ENCODE measurements at places on chromosomes 5 and 9.
A peak's percentile ranks its signal among the peaks of the same experiment; 100 is the strongest.

- DNase-seq, result no peak
Observed at GRCh38 chr5:31359839-31360238, 166.4 kb downstream of the CDH6 start.

DNA sequence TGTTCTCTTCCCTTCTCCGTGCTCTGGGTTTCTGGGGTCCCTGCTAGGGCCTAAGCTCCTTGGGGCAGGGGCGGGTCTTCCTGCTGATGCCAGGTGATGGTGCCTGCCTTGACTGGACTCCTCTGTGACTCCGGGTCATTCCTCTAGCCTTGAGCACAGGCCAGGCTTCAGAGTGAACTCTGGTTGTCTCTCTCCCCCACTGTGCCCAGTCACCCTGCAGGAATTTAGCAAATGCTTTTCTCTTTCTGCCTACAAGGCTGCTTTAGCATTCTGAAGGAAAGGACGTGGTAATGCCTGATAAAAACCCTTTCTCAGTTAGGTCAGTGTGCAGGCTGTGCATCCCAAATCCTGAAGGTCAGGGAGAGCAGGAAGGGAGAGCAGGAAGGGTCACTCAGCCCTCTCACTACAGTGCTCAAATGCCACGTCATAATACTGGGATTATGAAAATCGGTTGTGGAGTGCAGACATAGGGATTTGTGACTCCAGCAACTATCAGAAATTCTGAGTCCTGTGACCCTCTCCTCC lies 2.7 kb downstream of the CXCL14 start:
- DNase-seq, result no peak

DNA sequence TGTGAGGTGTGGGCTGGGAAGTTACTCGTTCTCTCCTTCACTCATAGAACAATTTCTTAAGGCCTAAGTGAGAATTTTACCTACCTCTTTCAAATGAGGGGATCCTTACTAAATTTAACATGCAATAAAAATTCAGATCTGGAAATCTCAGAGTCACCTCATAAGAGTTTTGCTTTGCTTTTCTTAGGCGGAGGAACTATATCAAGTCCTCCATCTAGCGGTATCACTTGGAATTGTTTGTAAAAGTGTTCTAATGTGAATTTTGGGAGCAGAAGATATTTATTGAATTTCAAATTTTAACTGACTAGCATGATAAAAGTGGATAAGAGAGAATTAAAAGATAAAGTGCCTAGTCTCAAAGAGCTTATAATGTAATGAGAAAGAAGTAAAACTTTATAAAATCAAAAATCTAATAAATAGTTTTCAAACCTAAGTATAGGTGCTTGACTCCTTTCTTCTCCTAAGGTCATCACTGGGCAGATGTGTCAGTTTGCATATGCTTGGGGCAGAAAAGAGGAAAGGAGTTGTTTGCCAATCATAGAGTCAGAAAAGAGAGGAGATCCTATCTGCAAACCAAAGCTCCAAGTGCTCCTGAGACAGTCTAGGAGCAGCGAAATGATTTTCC lies 145.7 kb upstream of the DAB2 start:
- peak; percentile 62 for DNase-seq

- DNase-seq, result no peak
Observed at GRCh38 chr9:129137292-129138143, 26.3 kb downstream of the PTPA start.

- DNase-seq, result no peak
Observed at GRCh38 chr9:124122321-124122720, 110.8 kb downstream of the LHX2 start.

DNA sequence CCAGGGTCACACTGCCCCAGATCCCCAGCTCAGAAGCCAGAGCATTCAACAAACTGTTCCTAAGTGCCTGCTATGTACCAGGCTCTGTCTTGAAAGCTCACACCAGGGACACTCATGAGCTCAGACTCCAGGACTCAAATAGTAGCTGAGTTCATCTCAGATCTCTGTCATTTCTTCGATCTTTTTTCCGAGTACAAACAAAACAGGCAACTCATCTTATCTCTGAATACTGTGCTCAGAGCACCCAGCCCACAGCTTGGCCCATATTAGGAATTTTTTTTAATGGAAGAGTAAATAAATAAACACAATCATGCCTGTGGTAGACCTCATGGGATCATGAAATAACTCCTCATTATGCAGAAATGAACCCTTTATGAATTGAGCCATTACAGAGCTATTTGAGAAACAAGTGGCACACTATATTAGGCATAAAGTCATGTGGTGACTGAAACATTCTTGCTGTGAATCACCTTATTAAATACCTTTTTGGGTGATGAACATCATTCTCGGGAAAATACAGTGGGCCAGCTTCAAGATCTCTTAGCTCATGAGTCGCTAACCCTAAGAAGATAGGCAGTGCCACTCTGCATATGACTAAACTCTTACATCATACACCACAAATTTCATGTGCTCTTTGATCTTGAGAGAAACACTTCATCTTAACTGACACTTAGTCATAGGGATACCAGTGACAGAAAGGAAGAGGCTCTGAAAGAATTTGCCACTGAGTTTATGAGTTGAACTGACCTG lies 9.9 kb downstream of the SH3RF2 start:
- DNase-seq, result peak; percentile 64

GRCh38 chr5:59666440-59667068 lies 227.0 kb downstream of the PDE4D start:
- DNase-seq, result no peak

- DNase-seq, result no peak
Observed at GRCh38 chr9:129964901-129965734, 77.9 kb downstream of the FNBP1 start.

Measured in Kasumi-1 (cell line).